ENCODE measurements at places on chromosomes 6 and 20. TPM values are rescaled to one million over a fixed set of nuclear protein-coding genes. Genes with fewer than 3 reads are reported as not detected.

DNA sequence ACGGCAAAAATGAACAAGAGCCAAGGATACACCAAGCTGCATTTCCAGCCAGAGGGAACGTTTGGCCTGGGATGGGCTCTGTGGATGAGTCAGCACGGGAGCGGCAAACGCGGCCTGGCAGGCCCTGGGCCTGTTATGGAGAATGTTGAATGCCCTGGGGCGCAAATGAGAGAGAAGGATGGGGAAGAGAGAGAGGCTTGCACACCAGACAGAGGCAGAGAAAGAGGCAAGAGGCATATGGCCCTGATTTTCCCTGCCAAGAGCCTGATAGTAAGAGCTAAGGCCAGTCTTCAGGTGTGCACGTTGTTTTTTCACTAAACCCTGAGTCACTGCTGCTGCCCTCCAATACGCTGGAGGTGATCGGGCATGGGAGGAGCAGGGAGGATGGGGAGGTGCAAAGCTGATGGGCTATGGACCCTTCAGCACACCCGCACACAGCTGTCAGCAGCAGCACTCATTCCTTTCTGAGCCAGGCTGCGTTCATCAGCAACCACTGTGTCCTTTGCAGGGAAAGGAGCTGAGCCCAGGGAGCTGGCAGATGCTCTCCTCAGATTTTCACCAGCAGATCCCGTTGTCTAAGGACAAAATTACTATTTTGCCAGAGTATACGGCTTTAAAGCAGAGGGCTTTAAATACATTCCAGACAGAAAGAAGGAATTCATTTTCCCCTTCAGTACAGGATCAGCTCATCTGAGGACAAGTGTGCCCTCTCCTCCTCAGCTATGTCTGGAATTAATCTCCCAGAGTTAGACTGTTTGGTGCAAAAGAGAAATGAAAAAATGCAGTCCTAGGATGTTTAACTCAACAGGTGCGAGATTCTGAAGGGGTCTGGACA, 61.7 kb upstream of the SLC22A23 start:
- DNase-seq: peak; percentile 56

- no peak for DNase-seq
Observed at GRCh38 chr6:49513153-49513989, 13.6 kb downstream of the GLYATL3 start.

DNA sequence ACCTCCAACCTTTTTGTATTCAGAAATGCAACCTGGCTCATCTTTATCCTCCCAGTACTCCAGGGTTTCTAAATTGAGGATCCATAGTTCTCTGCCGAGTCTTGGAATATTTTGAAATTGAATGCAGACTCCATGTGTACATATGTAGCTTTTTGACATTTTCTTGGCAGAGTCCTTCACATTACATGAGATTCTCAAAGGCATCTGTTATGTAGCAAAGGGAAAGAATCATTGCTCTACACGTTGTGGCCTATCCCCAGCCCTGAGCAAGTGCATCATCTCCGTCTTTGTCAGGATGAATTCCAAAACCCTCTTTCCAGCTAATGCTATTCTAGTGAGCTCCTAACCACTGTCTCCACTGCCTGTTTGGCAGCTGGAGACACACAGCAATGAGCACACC, 742.9 kb downstream of the DHX35 start:
- no peak for DNase-seq

SPEF1 gene
- total RNA-seq: not detected

HTR1E gene
- total RNA-seq: not detected

- no peak for DNase-seq
Observed at GRCh38 chr6:148345176-148345575, 2.5 kb downstream of the SASH1 start.

DNA sequence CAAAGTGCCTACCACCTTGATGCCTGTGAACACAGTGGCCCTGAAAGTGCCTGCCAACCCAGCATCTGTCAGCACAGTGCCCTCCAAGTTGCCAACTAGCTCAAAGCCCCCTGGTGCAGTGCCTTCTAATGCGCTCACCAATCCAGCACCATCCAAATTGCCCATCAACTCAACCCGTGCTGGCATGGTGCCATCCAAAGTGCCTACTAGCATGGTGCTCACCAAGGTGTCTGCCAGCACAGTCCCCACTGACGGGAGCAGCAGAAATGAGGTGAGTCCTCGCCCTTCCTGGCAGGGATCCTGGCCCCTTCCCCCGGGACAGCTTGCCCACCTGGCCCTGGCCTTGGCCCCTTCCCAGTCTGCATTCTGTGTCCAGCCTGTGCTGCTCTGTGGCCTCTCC, 17.9 kb downstream of the MAVS start:
- no peak for DNase-seq

- no peak for DNase-seq
Observed at GRCh38 chr6:124714728-124715127, 247.5 kb upstream of the RNF217 start.

MARCKS gene
- 6.7 TPM for total RNA-seq

DNA sequence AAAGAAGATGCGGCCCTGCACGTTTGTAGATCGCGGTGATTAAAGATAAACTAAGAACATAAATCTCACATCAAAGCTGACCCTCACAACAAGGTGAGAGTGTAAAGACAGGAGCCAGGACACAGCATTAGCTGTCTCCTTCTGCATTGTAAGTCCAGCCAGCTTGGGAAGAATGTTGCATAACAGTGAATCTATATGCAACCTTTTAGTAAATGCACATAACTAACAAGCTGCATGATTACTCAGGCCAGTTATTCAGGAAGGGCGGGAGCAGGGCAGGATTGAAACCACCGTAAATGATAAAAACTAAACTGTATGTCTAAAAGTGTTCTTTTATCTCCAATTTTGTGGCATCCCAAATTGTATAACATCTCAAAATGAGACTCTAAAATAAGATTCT, 57.1 kb downstream of the POPDC3 start:
- no peak for DNase-seq

PCMTD2 gene
- 47.3 TPM for total RNA-seq

DNA sequence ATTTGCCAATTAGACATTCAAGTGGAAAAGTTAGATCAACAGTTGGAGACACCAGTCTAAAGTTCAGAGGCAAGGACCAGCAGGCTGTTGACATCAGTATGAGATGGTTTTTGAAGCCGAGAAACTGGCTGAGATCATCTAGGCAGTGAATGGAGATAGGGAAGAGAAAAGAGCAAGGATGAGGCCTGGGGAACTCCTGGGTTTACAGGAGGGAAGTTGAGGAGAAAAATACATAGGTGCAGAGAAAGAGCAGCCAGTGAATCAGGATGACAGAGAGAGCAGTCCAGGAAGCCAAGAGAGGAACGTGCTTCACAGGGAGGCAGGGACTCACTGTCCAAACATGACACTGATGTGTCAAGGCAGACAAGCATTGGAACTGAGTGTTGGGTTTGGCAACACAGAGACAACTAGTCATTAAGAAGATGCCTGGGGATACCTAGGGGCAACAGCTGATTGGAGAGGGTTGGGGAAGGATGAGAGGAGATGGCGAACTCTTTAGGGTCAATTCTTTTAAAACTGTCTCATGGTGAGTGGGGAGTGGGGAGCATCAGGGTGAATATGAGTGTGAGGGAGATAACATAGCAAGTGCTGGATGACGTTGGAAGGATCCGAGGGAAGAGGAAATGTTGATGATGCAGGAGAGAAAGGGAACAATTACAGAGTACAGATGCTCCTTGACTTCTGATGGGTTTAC, 13.2 kb upstream of the SALL4 start:
- no peak for DNase-seq

- no peak for DNase-seq
Observed at GRCh38 chr20:4375881-4376280, 345.8 kb upstream of the PRND start.

DNA sequence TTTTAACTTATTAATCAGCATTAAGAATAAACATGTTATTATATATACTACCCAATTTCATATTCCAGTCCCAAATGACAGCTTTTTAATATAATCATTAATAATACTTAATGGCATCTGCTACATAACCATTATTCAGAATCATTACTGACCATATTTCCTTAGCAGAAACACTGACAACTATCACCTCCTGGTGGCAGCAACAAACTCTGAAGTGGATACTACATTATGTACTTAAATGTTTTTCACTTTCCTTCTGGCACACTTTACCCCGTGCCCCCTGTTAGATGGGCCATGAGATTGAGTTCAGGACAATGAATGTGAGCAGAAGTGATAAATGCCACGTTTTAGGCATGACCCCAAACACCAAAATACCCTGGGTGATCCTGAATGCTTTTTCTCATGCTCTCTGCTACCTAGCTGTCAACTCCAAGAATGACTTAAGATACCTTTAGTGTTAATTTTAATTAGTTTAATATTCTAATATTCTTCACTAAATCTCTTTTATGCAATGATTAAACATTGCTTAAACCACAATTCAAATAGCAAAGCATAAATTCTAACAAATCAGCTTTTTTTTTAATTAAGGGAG, 77.1 kb downstream of the LMBRD1 start:
- no peak for DNase-seq

DNA sequence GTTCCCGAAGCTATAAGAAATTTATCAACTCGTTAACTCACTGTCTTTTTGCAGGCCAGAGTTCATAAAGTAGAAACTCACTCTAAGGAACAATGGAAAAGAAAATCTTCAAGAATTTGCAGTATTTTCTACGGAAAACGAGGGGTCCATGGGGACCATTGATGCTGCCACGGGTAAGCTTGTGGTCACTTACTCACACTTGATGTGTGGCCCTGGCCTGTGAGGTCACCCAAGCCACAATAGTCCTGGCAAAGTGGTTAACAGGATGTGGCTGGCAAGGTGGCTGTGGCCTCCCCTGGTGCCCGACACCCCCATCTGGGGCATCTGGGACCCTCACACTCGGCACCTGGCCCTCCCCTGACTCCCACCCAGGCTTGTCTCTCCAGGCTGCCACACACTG, 123.4 kb downstream of the C6orf118 start:
- DNase-seq: no peak

DNA sequence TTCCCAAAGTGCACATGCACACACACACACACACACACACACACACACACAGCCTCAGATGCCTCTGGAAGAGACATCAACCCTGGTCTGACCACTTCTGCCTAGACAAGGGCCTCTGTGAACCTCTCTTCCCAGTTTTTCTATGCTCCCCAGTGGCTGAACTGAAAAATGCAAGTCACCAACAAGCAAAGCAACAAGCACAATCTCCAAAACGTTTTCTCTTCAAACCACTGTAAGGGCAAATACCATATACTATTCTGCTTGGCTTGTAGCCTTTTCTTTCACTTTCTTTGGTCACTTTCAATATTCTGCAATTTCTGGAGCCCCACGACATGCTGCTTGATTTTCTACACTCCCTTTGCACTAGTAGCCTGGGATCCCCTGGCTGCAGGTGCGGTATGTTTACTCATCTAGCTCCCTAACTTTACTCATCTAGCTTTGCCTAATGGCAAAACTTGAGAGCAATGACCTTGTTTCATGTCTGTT, 121.4 kb upstream of the DST start:
- DNase-seq: no peak

GRCh38 chr20:56506103-56506502, 18.4 kb upstream of the FAM209A start:
- no peak for DNase-seq

CD93 gene
- 33.6 TPM for total RNA-seq
